T-helper 2 cell (primary cell): ENCODE measurements at places on chromosomes 5 and 9.

DNA sequence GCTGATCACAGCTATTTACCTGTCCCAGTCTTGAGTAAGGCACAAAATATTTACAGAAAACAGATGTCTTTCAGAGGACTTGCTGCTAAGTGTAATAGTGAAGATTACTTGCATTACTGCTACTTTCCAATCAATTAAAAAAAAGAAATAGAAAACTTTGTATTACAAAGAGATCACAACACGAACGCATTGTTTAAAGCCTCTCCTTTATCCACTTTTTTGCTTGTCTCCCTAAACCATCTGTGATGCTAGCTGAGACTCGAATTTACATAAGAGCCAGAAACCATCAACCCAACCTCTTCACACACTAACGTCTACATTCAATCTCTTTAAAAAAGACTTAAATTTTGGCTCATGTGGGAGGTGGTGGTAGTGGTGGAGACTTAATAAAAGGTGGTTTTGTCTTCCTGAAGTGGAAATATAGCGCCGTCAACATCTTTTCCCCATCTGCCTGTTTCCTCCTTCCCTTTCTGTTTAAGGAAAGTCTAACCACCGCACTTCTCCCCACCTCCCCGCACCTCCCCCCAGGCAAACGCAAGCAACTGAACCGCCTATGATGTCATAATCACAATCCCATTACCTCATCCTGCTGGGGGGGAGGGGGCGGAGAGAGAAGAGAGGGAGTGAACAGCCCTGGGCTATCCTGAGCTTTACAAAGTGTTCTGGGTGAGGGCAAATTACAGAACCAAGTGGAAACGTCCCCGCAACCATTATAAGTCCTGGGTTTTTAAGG is 948 bp upstream of the FAM53C start:
- no peak for DNase-seq

- peak; percentile 82 for DNase-seq
Measured at GRCh38 chr9:88537761-88538091, 2.7 kb downstream of the NXNL2 start.

DNA sequence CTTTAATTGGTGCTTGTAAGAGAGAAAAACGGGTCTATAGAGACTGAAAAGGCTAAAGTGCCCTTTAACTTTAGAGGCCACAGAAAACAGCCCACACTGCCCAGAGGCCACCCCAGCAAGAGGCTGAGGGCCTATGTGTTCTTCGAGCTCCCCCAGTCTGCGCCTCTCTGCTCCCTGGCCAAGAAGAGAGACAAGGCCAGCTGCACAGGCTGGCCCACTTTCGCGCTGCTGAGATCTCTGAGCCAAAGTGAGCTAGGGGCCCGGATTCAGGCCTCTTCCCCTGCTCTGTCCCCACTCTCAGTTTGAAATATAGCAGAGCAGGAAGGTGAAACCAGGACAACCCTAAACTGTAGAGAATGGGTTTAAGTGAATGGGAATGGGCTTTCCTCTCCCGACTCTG is 132.0 kb upstream of the TRIM32 start:
- no peak for DNase-seq

DNA sequence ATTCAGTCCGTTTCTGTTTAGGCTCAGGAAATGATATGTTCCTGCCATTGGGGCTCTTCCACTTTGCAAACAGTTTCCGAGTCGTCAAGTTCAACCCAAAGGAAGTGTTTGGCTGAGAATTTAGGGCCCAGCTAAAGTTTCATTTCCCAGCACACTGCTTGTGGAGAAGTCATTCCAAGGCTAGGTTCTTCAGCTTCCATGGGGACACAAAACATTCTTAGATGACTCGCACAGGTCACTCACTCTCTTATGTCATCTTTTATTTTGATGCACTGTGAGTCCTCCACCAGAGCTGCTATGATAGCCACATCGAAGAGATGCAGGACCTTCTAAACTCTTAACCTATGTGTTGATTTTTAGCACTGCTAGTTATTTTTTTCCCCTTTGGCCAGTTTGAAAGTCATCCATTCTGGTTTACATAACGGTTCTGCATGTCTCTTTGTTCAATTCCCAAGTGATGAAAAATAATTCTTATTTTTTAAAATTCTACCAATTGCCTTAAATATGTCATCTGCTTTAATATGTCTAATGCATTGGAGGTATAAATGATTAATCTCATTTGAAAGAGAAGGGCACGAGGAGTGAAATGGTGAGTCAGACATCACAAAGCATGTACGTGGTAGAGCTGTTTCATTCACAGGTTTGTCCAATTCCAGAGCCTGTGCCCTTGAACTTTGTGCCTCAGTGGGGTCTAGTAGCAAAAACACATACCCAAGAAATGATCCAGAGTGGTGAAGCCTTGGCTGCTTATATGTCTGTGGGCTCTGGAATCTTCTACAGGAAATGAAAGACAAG is 84.3 kb downstream of the ZNF462 start:
- DNase-seq = no peak

GRCh38 chr9:33320568-33321261 is 30.4 kb downstream of the NFX1 start:
- DNase-seq = no peak

DNA sequence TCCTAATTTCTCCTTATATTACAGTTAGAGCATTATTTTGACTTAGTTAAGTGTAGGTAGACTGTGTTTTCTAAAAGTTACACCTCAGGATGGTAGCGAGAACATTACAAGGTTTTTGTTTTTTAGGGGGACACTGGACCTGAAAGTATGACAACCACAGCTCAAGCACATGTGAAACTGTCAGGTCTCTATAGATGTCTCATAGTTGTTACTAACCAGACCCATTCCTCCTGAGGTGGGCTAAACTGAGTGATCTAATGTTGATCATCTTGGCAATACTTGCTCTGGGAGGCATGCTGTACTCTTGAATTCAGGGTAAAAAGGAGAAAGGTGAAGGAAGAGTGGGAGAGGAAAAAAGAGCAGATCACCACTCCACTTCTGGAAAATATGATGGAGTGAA is 196.6 kb upstream of the RASEF start:
- no peak for DNase-seq

DNA sequence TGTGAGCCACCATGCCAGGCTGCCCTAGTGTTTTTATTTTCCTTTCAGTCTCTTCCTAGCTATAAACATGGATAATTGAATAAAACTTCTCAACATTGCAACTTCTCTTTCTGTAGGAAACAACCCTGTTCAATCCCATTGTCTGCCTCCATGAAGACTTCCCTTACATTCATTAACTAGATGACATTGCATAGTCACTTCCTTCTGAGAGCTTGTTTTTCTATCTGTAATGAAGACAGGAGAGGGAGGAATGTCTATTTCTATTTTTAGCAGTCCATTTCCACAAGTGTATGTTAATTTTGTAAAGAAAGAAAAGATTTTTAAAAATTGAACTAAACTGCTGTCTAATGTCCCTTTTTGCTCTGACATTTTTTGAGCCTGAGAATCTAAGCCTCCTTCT is 55.6 kb upstream of the MELK start:
- DNase-seq = no peak
